ENCODE measurements at places on chromosomes 2 and 18.

DNA sequence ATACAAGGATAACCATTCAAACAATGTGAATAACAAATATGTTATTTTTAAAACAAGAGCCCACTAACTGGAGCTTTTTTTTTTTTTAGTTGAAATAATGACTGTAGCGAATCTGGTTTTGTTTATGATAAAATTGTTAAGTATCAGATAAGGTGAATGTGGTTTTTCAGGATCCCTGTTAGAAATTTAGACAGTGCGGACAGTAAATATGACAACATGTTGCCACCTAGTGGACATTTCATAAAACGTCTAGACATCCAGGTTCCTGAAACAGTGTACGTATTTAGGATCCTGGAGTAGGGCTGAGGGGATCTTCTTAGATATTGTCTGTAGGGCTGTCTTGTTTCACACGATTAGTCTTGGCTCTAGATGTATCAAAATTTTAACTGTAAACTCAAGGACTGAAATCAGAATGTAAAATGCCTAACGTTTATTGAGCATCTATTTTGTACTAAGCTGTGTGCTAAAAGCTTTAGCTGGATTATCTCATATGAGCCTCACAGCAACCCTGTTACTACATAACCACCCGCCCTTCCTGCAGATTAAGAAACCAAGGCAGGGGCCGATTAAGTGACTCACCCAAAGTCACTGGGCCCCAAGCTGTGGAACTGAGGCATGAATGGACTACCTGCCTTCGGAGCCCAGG, 23.9 kb upstream of the CCDC68 start:
- peak; percentile 10 for DNase-seq

DNA sequence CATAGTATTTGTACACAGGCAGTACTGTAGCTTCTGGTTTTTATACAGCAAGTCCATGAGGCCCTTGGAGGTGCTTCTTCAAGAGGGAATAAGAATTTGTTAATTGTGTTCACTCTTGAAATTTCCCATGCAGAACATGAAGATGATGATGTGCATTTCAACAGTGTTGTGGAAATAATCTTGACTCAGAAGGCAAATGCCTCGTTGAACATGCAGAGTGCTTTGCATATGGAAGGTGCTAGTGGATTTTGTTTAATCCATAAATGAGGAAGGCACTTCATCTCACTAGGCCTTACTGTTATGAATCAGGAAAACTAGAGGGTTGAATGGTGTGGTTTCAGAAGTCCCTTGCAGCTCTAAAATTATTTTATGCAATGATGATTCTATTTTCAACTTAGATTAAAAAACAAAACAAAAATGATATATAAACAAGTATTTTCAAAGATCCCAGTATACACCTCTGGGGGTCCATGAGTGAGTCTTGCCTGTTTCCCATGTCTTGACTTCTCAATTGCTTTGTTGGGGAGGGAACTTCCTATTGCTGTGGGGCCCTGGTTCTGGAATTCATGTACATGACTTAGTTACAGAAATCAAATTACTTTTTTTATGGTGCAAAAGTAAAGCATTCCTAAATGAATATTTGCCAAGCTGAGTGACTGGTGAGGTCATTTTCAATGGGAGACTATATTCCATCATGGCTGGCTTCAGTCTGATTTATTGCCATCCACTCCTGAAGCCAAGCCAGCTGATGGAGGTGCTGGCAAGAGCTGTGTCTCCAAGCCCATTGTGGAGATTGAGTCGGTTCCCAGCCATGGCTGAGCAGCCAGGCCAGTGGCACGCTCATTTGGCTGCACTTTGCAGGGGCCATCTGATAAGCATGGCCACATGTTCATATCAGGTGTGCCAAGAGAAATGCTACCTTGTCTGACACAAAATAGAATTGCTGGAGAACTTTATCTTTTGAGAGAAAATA, 56.5 kb downstream of the MGAT5 start:
- no peak for DNase-seq

- no peak for DNase-seq
These were observed 29.0 kb downstream of the FMNL2 start for GRCh38 chr2:152363936-152364335.

GRCh38 chr2:144099780-144100377, 420.0 kb downstream of the ZEB2 start:
- no peak for DNase-seq

GRCh38 chr2:166158546-166158945, 30.7 kb upstream of the SCN1A start:
- no peak for DNase-seq

- DNase-seq, result peak; percentile 64
These were observed 30.7 kb downstream of the LYPD6B start for GRCh38 chr2:149068996-149069888.

GRCh38 chr2:201208563-201209252, 25.8 kb downstream of the CASP10 start:
- no peak for DNase-seq

- no peak for DNase-seq
These were observed 28.4 kb downstream of the BOLA3 start for GRCh38 chr2:74119339-74119738.

DNA sequence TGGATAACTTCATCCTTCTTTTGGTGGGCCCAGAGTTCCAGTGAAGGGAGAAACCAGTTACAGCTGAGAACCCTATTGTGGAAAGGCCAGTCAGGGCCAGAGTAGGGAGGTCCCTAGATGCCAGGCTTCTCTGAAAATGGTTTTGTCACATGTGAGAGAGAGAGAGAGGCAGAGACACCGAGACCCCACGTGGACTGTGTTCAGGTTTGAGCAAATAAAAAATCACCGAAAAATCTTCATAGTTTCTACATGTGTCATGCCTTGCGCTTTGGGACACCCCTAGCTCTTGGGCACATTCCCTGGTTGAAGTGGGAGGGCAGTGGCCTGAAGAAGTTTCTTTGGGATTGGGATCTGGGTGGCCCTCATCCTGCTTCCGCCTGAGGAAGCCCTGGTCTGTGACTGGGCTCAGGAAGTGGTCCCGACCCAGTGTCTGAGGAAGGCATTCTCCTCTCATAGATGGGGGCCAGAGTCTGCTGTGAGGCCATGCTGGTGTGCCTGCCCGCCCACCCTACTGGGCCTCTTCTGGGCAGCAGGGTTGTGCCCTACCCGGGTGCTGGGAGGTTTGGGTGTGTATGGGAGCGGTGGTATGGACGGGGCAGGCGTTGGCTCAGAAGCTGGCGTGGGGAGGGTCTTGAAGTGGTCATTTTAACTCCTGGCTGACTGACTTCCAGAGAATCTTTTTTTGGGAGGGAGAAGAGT, 16.1 kb downstream of the NCK2 start:
- DNase-seq, result no peak

DNA sequence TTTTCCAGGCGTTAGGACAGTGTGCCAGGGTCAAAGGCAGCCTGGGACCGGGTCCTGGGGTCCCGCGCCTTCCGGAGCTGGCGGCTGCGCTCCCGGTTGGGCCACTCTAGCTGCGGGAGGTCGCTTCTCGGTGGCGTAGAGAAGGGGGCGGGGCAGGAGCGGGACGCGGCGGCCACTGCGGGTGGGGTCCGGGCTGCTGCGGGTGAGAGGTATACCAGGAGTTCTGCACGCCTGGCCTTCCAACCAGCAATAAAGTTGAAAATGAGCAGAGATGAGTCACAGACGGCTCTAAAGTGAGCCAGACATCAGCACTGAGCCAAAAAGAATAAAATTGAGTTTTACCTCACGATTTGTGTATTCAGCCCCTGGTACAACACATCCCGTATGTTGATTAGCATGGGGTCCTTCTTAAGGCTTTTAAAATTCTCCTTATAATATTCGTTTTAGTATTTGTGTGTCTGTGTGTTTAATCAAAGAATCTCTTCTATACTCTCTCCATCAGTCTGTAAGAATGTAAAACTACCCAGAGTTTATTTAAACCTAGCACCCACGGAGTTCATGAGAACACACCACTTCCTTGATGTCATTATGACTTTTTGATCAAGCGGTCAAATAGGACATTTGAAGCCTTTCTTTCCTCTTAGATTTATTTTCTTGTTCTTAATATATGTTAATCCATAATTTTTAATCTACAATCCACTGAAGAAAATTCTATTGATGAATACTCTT, at the start of gene C1GALT1C1L:
Gene C1GALT1C1L (minus strand): TSS at position 108 of the 729 bp plus-strand sequence. CDS start 107 bp downstream, at position 1.
- DNase-seq, result peak; percentile 45

GRCh38 chr18:32980896-32981295, 208.1 kb upstream of the KLHL14 start:
- no peak for DNase-seq

- DNase-seq, result no peak
These were observed 13.1 kb downstream of the DAW1 start for GRCh38 chr2:227884511-227884947.

- DNase-seq, result no peak
These were observed 325.5 kb upstream of the MEIS1 start for GRCh38 chr2:66109419-66109818.

- DNase-seq, result no peak
These were observed 29.9 kb upstream of the OTOS start for GRCh38 chr2:240170354-240170735.

GRCh38 chr2:144703852-144704708, 184.2 kb upstream of the ZEB2 start:
- peak; percentile 35 for DNase-seq

- no peak for DNase-seq
These were observed 6.3 kb upstream of the KCNK3 start for GRCh38 chr2:26685989-26686839.

DNA sequence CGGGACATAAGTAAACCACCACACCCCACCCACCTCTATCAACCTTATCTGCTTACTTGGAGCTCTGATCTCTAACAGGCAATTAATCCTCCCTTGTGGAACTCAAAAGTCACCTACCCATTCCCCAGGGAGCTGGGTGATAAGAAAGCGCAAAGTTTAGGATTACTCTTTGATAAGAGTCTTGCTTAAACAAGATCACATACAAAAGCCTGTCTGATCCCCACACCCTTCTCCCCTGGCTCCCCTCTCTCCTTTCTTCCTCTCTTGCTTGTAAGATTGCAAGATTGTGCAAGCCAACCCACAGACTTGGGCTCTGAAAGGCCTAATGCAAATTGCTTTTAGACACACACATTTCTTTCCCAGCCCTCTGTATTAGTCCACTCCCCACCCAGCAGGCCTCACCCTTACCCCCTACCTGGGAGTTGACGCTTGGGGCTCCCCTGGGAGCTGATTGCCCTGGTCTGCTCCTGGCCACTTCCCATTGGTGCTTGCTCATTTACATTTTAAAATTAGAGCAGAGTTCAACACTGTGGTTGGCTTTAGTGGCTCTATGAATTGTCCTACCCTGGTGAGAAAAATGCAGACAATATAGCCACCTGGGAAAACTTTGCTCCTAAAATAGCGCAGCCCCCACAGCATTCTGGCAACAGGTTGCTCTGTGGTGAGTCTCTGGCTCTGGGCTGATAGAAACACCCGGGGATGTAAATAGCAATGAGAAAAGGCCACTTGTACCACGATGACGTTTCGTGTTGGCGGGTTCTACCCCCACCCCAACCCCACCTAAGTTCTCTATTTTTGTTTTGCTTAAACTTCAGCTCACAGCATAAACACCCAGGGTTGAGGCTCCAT, 92.8 kb upstream of the MSH2 start:
- DNase-seq, result no peak

DNA sequence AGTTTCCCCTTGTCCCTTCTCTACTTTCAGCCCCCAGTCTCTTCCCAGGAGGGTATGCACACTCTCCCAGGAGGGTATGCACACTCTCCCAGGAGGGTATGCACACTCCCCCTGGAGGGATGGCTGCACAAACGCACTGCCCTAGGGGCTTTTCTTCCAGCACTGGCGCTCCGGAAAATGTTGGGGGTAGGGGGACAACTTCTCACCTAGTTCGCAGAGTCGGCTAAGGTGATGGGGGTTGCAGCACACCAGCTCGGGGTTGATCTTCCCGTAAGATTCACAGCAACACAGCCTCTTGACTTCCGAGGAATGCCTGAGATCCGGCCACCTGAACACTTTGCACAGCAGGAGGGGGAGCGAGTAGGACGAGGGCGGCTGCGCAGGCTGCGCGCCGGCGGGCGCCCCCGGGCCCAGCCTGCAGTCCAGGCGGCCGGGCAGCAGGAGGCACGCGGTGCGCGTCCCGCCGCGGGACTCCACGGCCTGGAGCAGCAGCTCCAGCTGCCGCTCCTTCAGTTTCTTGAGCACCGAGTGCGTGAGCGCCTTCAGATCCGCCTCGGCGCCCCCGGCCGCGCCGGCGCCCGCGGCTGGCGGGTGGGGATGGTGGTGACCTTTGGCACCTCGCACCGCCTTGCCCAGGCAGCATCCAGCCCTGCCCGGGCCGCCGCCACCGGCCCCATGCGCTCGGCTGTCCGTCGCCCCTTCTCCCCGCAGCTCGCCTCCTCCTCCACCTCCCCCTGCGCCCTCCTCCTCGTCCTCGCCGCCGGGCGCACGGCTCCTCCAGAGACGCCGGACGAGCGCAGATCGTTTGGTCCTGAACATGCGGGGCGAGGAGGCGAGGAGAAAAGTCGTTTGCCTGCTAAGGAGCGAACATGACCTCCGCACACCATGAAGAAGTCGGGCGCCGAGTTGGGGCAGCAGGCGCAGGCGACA, 894 bp downstream of the SMAD7 start:
- no peak for DNase-seq

DNA sequence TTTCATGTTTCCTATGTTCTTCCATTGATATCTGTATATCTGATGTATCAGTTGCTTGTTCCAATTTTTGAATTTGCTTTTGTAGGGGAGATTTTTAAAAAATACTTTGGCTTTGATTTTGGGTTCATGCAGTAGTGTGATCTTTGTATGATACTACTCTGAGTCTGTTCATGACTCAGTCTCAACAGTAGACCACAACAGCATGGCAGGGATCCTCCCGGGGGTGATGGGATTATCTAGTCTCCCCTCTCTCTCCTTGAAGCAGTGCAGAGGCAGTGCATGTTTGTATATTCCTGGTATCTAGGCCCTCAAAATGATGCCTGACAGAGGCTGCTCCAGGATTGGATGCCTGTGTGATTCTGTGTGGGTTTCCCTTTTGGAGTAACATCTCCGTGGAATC, 55.3 kb downstream of the G6PC2 start:
- DNase-seq, result no peak

GRCh38 chr18:63113899-63114565, 205.5 kb downstream of the BCL2 start:
- DNase-seq, result no peak

DNA sequence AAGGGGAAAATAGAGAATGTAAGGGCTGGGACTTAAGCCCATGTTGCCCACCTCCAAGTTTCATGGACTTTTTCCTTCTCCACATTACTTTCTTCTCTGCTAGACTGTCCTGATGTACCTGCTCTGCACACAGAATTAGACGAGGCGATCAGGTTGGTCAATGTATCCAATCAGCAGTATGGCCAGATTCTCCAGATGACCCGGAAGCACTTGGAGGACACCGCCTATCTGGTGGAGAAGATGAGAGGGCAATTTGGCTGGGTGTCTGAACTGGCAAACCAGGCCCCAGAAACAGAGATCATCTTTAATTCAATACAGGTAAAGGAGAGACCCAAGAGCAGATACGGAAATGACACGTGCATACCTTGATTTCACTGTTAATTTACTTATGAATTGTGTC, 16.2 kb upstream of the TYMS start:
- no peak for DNase-seq

GRCh38 chr18:7924616-7925015, 357.5 kb downstream of the PTPRM start:
- no peak for DNase-seq

- no peak for DNase-seq
These were observed 273.0 kb downstream of the PDE11A start for GRCh38 chr2:177799531-177799930.

- DNase-seq, result no peak
These were observed 20.8 kb upstream of the SOS1 start for GRCh38 chr2:39141334-39142271.

- peak; percentile 11 for DNase-seq
These were observed 17.6 kb downstream of the NEB start for GRCh38 chr2:151716721-151717120.

All from BJ (cell line).